Anterior cingulate cortex (tissue), 58 donors: ENCODE measurements at places on chromosomes 4 and X.

- no peak for DNase-seq
These were observed 46.8 kb downstream of the WDR44 start for GRCh38 chrX:118392716-118393115.

GRCh38 chrX:6568031-6568430 lies 33.1 kb upstream of the VCX3A start:
- no peak for DNase-seq

GRCh38 chr4:81350040-81350439 lies 121.7 kb downstream of the RASGEF1B start:
- DNase-seq: no peak

- no peak for DNase-seq
These were observed 154.4 kb upstream of the RPL34 start for GRCh38 chr4:108465886-108466500.

DNA sequence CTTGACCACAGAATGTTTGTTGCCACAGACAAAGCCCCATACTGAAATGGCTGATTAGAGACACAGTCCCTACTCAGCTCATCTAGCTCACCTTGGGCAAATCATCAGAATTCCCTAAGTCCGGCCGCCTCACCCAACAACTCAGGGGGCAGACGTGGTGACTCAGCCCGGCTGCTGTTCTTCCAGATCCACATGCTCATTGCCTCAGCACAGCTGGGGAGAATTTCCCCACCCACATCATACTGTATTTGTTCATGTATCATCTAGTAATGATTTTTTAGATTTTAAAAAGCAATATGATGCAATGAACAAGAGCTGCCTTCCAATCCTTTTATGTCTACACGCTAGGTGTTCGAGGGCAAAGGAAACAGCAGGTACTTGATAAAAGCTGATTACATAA lies 333.8 kb upstream of the TENM3 start:
- DNase-seq: no peak

DNA sequence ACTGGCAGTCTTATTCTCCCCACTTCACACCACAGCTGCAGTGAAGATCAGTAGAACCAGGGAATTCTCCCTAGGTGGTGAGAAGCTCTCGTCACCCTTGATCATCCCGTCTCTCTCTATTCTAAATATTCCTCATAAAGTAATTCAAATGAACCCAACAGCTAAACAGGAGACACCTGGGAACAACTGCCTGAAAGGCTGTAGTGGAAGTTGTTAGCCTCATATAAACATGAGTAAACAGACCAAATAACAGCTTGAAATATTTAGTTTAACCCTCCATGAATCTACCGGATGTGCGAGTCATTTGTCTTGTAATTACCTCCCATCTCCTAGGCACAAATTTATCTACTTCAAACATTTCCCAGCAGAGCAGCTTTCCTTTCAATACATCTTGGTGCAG lies 30.4 kb upstream of the APELA start:
- DNase-seq: no peak

DNA sequence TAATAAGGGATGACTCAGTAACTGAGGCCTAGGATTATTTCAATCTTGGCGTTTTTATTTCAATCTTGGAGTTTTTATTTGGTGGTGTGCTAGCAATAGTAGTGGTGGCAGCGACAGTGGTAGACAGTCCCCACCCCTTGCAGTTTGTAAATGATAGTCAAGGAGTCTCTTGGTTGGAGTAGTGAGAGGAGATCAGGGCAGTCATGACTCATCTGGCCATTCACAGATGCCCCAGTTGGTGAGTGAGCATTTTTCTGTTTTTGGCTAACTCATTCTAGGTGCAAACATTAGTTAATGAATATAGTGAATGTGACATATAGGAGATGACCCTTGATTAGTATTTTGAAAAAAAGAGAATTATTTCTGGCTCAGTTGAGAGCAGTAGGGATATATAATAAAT lies 93.5 kb upstream of the ADAD1 start:
- DNase-seq: no peak

- DNase-seq: no peak
These were observed 840 bp downstream of the GRID2 start for GRCh38 chr4:92304606-92305005.

DNA sequence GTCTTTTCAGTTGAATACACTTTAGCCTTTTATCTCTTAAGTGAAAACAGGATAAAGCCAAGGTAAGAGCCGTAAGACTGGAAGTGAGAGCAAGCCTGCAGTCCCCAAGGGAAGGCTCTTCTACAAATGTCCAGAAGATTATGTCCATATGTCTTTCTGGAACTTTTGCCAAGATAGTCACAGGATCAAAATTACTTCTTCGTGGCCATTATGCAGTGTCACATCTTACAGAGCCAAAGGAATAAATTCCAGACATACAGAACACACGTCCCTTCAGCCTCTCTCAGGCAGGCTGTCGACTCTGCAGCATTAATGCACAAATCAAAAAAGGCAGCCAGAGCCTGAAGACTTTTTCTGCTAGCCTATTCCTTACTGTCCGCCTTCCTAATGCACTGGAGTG lies 10.9 kb upstream of the GATB start:
- DNase-seq: no peak

DNA sequence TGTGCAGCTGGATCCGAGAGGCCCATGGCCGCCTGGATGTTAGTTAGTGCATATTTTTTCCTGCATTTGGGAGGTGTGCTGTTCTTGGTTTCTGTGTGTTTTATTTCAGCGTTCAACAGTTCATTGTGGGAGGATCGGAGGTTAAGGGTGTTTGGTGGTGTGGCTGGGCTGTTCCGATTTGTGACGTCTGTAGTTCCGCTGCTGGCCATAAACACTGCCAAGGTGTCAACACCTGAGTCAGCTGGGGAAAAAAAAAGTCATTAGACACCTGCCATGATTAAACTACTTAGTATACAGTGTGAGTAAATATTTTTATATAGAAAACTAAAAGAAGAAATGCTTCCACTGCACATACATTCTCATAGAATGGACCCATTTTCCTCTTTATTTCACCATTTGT lies 200.2 kb downstream of the APBB2 start:
- no peak for DNase-seq

DNA sequence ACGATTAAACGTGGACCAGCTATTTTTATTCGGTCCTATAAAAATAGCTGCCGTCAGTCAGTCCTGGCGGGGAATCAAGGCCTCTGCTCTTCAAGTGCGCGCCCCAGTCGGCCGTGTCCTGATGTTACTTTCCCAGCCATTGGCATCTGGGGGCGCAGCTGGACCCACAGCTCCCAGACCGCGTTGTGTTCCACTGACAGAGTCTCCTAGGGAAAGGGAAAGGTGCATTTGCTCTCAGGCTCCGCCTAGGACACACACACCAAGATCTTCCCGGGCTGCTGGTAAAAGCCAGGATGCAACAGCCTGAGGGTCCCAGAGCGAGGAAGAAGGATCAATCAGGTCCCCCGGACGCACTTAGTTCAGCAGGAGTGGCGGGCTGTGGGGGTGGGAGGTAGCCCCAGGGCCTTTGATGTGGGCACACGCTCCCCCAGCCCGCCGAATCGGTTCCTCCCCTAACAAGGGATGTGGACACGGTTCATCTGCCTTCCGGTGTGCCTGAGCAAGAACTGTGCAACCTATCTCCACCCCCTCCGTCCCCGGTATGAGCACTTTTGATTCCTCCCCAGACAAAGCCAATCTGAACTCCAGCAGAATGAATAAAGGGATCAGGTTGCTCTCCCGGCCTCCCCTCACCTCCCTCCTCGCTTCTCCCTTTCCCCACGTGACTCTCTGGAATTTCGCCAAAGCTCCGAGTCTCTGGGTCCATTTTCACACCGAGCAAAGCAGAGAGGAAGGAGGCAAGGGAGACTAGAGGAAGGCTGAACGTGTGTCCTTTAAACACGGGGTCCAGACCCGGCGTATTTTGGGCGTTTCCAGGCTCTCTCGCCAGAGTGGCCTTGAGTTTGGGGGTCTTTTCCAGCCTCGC lies 626 bp upstream of the FRAS1 start:
- DNase-seq: no peak

GRCh38 chr4:16580514-16580913 lies 317.9 kb downstream of the LDB2 start:
- DNase-seq: no peak

- no peak for DNase-seq
These were observed 12.0 kb upstream of the KLB start for GRCh38 chr4:39394706-39395105.

DNA sequence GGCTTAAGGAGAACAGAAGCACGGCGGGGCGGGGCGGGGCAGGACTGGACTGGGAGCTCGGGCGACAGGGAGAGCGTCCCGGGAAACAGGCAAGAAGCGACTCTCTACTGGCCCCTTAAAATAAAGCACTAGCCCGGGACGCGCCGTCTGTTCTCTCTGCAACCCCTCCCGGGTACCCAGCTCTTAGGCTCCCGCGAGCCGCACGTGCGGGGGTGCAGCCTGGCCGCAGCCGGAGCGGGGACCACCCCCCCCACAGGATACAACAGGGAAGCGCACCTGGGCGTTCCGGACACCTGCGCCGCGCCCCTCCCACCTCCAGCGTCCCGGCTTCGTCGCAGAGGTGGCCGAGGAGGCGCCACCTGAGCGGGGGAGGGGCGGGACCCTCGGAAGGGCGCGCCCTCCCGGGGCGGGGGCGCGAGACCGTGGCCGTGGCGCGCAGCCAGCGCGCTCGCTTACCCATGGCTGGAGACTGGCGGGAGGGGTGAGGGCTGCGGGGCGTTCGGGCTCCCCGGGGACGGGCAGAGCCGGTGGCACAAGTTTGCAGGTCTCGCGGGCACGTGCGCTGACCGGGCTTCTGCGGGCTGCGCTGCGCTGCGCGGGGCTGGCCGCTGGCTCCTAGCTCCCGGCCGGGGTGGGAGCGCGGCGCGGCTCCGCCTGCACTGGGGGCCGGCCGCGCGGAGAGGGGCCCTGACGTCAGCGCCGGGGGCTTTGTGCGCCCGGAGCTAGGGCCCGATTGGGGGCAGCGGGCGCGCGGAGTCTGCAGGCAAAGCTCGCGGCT lies 91.5 kb downstream of the GEMIN8 start:
- peak; percentile 19 for DNase-seq

DNA sequence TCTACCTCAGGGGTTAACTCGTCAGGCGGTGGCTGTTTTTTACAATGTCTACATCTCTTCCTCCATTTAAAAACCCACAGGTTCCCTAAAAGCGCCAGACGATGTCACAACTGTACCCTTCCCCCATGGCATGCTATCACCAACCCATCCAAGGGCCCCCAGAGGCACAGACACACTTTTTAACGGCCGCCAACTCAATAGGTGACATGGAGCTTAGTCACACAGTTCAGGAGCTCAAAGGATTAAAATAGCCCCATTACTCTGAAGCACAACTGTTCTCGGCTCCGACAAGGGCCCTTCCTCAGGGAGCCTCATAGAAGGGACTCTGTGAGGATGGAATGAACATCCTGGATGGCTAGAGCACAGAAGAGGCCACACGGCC lies 12.4 kb downstream of the SH3KBP1 start:
- DNase-seq: no peak

- DNase-seq: no peak
These were observed 36.6 kb downstream of the PCYT1B start for GRCh38 chrX:24610516-24610915.

DNA sequence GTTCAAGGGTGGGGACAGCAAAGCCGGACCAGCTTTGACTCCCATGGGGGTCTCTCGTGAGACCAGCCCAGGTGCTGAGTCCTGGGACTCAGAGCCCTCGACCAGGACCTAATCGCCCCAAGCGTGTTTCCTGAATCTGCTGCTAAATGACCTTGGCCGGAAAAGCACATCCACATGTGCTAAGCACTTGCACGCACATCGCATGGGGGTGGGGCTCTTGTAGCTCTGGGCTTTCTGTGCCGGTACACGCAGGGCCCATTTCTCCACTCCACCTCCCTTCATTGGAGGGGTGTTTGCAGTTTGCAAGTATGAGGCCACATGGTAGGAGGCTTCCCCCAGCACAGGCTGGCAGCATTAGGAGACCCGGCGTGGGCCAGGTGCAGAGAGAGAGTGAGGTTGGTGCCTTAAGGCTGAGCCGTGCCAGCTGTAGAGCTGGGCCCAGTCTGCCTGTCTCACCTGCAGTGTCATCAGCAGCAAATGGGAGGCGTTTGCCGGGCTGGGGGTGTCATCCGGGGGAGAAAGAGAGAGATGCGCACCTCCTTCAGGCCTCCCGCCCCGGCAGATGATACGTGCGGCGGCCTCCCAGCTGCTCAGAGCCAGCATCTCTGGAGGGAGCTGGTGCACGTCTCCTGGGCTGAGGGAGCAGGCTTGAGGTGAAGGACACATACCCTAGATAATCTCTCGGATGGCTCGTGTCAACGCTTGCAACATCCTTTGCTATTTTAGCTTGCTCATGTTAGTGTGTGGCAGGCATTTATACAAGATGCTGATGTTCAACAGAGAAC lies 45.2 kb upstream of the CLCN4 start:
- no peak for DNase-seq

- no peak for DNase-seq
These were observed 40.5 kb downstream of the MAPK10 start for GRCh38 chr4:86319390-86319789.

DNA sequence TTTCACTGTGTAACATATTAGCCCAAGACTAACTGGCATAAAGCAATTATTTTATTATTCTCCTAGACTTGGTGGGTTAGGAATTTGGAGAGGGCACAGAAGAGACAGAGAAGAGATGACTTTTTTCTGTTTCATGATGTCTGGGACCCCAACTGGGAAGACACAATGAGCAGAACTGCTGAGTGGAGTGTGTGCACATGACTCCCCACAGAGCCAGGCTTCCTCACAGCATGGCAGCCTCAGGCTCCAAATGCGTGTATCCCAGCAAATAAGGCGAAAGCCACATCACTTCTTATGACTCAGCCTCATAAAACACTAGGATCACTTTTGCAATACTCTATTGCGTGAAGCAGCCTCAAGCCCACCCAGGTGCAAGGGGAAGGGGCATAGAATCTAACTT lies 68.4 kb downstream of the MFAP3L start:
- DNase-seq: no peak

DNA sequence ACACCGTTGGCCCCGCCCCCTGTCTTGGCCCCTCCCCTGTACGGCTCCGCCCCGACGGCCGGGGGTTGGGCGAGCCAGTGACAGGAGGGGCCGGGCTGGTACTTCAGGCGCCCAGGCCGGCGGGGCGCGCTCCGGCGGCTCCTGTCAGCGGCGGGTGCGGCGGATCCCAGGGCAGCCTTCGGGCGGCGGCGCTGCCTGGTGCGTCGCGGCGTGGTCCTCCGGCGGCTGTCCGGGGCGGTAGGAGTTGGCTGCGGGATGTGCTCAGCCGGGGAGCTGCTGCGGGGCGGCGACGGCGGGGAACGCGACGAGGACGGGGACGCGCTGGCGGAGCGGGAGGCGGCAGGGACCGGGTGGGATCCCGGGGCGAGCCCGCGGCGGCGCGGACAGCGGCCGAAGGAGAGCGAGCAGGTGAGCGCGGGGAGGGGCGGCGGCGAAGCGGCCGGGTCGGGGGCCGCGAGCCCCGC lies at the start of gene FAM241A:
FAM241A (plus strand) TSS at position 129 of the 464 bp plus-strand sequence; CDS start at position 256, 127 bp downstream.
- peak; percentile 80 for DNase-seq

- DNase-seq: no peak
These were observed 171.9 kb downstream of the TMA16 start for GRCh38 chr4:163666332-163666873.
